ENCODE measurements at places on chromosomes 2 and 18.

- no peak for DNase-seq
Measured at GRCh38 chr2:200042944-200043343, 87.6 kb downstream of the MAIP1 start.

GRCh38 chr18:11121443-11121849 lies 27.9 kb downstream of the PIEZO2 start:
- no peak for DNase-seq

- no peak for DNase-seq
Measured at GRCh38 chr2:198080879-198081765, 276.7 kb downstream of the PLCL1 start.

GRCh38 chr2:138777996-138778395 lies 2.2 kb downstream of the NXPH2 start:
- no peak for DNase-seq

GRCh38 chr18:3321133-3321812 lies 59.3 kb downstream of the MYL12B start:
- no peak for DNase-seq

DNA sequence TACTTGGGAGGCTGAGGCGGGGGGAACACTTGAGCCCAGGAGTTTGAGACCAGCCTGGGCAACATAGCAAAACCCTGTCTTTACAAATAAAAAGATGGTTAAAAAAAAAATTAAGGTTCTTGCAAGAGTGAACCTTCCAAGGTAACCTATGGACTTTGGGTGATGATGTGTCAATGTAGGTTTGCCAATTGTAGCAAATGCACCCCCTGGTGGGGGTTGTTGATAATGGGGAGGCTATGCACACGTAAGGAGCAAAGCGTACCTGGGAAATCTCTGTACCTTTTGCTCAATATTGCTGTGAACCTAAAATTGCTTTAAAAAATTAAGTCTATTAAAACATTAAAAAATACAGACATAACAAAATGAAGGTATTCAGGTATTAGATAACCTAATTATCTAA lies 70.4 kb downstream of the CWC22 start:
- DNase-seq, result peak; percentile 22

DNA sequence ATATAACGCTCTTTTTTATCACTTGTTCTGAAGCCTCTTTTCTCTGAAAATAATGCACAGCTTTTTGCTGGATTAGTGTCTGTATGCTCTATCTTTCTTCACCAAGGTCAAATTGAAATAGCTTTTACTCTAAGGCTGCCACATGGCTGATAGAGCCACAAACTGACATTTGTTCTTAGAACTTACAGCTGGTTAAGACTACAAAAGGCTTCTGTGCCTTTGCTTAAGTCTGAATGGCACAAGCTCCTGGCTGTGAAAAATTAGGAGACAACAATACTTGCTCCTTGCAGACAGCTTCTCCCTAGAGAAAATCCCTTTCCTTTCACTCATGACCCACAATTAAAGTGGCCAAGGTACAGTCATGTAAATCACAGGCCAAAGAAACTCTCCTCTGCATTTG lies 515.3 kb downstream of the DSC3 start:
- DNase-seq, result no peak

DNA sequence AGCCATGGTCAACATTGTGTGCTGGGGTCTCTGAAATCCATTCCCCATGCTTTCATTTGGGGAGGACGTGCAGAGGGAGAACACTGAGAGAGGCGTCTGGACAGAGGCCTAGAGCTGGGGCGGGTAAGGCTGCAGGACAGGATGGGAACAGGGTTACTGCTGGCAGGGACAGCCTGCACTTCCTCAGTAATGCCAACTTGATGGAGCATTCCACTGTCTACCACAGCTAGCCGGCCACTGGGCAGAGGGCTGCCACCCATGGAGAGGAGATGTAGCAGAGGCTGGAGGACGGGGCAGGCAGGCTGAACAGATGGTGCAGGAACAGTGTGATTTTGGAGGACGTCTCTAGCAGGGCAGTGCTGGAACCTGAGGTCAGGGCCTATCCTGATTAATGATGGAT lies 29.3 kb downstream of the MRPL33 start:
- no peak for DNase-seq
